ENCODE measurements at places on chromosomes 1 and 21. TPM values are rescaled to one million over a fixed set of nuclear protein-coding genes. Genes with fewer than 3 reads are reported as not detected.

- DNase-seq: no peak
These were observed 4.1 kb downstream of the KMO start for GRCh38 chr1:241536304-241536703.

- DNase-seq: no peak
These were observed 25.9 kb downstream of the RHBG start for GRCh38 chr1:156394835-156395461.

DNA sequence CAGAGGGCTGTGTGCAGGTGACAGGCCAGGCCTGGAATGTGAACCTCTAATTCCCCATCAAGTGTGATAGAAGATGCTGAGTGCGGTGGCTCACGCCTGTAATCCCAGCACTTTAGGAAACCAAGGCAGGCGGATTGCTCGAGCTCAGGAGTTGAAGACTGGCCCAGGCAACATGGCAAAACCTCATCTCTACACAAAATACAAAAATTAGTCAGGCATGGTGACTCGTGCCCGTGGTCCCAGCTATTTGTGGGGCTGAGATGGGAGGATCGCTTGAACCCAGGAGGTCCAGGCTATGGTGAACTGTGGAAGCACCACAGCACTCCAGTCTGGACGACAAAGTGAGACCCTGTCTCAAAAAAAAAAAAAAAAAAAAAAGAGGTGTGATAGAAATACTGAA, 40.1 kb upstream of the PUM1 start:
- DNase-seq: no peak

DNA sequence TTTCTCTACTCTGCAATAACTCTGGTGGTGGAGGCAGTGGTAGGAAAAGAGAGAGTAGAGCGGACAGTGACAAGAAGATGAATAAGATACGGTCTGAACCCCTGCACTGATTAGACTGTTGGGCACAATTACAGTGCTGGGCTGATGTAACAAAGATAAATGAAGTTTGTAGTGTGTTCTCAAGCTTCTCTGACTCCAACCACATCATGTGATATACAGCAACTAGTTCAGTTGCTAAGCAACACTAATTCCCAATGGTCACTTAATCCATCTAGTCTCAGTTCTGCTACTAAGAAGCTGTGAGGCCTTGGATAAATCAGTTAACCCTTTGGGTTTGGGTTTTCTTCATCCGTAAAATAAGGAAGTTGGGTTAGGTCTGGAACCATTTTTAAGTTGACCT, 17.3 kb downstream of the DDR2 start:
- no peak for DNase-seq

DNA sequence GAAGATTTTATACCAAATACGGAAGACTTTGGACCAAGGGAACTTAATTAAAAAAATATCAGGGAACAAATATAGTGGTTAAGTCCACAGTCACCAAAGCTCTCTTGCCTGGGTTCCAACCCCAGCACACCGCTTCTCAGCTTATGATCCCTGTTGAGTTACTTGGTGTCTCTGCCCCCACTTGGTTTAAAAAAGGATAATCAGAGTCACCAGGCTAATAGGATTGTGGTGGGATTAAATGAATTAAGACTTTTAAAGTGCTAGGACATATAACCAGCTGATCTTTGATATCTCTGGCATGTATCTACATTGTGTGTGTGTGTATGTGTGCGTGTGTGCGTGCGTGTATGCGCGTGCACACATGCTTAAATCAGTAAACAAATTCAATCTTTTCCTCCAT, 474.7 kb upstream of the DAB1 start:
- no peak for DNase-seq

DNA sequence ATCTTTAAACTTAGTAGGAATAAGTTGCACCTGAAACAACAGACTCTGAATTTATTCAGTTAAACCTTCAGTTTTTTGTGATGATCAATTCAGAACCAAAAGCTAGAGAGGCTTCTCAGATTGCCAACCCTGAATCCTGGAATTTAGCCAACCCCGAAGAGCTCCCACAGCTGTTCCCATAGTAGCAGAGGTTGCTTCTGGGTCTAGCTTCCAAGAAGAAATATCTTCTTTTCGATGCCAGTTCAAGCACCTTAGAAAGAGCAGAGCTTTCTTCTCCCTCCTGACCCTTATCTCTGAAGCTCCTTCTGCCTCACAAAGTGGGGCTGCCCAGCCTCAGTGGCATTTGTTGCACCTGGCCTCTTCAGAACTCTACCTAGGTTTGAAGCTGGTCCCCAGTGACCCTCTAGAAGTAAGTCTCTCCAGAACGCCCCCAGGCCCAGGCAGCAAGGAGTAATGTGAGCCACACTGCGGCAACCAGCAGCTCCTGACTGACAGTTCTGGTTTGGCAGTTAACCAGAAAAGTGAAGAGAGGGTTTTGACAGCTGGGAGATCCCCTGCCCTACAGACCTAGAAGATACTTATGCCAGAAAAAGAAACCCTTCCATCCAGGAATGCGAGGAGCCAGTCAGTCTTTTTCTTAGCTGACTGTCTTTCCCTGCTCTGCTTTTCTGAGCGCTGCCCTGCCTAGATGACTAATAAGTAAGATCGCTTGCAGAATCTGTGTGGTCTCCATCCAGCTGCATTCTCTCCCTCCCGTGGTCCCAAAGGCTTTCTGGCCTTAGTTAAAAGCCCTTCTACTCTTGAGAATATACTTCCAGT, 165.9 kb downstream of the ADGRL4 start:
- peak; percentile 30 for DNase-seq

DNA sequence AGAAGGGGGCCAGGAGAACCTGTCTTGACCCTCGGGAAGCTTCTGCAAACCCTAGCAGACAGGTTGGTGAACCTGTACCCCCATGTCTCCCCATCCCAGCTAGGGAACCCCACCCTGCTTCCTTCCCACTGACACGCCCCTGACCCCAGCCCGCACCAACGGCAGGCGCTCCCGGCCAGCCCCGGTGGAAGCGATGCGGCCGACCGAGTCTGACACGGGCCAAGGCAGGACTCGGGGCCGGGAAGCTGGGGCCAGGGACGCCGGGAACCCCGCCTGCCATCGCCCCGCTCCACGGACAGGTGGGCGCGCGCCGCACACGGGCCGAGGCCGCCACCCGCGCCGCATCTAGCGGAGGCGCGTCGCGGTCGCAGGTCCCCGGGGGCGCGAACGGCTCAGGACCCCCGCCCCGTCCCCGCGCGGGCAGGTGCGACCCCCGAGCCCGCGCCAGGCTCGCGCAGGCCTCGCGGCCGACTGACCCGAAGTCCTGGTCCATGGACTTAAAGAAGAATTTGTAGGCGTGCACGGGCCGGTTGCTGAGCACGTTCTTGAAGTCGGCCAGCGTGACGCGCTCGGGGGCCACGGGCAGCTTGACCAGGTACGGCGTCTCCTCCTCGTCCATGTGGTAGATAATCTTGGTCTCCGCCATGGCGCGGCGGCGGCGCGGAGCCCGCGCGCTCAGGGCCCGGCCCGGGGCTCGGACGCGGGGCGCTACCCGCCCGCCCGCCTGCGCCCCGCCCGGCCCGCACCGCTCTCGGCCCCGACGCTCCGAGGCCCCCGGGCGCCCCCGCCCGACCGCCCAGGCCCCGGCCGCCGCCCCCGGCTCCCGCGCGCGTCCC, 580 bp downstream of the DVL1 start:
- no peak for DNase-seq

DNA sequence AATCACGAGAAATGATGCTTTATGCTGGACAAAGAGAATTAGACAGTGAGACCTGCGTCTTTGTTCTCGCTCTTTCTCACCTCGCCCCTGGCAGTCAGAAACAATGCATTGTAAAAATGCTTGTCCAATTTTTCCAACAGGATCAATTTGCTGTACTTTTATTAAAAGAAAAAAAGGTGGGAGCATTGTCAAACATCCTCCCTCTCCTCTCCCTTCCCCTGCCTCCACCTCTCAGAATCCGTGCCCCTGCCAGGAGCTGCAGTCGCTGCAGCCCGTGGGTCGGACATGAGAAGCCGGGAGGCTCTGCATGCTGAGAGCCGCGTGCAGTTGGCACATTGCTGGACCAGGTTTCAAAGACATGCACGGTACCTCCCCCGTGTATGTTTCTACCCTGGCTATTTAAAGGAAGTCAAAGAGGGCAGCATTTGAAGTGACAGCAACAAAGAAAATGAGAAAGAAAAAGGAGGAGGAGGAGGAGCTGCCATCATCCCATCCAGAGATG, 161.0 kb upstream of the KAZN start:
- DNase-seq: no peak

The CYP2J2 gene
- total RNA-seq: not detected

- no peak for DNase-seq
These were observed 118.9 kb upstream of the ZC3H11B start for GRCh38 chr1:219731771-219732170.

The OR2T29 gene
- total RNA-seq: not detected

- no peak for DNase-seq
These were observed 262.8 kb downstream of the RWDD3 start for GRCh38 chr1:95496773-95497172.

The ZNF683 gene
- total RNA-seq: not detected

The CCDC181 gene
- total RNA-seq: not detected

GRCh38 chr1:108108119-108108518, 92.0 kb downstream of the SLC25A24 start:
- DNase-seq: no peak

The RCSD1 gene
- total RNA-seq: not detected

DNA sequence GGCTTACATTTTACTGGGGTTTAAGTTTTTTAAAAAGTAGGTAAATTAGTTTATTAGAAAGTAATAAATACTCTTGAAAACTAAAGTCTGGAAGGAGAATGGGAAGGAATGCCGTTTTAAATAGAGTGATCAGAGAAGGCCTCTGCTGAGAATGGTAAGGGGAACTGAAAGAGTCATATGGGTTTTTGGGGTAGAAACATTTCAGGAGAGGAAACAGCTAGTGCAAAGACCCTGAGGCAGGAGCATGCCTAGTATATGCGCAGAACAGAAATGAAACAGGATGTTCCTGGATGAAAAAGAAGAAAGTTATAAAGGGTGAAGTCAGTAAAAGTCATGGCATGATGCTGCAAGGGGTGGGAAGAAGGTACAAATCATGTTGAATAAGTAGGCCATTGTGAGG, 38.9 kb downstream of the ZC3H11B start:
- DNase-seq: no peak

The PRELP gene
- total RNA-seq: not detected

The FBXO44 gene
- 23.1 TPM for total RNA-seq

- peak; percentile 26 for DNase-seq
These were observed 42.8 kb upstream of the PPP2R5A start for GRCh38 chr1:212242288-212242984.

The CFAP107 gene
- not detected for total RNA-seq

DNA sequence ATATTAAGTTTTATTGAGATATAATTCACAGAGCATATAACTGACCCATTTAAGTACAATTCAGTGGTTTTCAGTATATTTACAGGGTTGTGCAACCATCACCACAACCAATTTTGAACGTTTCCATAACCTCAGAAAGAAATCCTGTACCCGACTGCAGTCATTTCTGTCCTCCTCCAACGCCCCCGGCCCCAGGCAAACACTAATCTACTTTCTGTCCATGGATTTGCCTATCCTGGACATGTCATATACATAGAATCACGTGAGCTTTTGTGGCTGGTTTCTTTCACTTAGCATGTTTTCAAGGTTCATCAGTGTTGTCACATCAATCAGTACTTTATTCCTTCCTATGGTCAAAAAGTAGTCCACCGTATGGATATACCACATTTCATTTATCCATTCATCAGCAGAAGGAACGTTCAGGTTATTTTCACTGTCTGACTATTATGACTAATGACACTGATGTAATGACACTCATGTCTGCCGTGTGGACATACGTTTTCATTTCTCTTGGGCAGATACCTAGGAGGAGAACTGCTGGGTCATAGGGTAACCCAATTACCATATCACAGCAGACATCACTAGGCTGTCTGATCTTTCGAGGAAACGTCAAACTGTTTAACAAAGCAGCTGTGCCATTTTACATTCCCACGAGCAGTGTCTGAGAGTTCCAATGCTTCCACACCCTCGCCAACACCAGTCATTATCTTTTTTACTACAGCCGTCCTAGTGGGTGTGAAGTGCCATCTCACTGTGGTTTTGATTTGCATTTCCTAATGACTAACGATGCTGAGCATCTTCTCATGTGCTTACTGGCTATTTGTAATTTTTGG, 30.8 kb downstream of the MRPL37 start:
- no peak for DNase-seq

- no peak for DNase-seq
These were observed 5.4 kb downstream of the GJA8 start for GRCh38 chr1:147907786-147908509.

- no peak for DNase-seq
These were observed 4.2 kb downstream of the GCLM start for GRCh38 chr1:93905051-93905450.

The CELA2B gene
- not detected for total RNA-seq

DNA sequence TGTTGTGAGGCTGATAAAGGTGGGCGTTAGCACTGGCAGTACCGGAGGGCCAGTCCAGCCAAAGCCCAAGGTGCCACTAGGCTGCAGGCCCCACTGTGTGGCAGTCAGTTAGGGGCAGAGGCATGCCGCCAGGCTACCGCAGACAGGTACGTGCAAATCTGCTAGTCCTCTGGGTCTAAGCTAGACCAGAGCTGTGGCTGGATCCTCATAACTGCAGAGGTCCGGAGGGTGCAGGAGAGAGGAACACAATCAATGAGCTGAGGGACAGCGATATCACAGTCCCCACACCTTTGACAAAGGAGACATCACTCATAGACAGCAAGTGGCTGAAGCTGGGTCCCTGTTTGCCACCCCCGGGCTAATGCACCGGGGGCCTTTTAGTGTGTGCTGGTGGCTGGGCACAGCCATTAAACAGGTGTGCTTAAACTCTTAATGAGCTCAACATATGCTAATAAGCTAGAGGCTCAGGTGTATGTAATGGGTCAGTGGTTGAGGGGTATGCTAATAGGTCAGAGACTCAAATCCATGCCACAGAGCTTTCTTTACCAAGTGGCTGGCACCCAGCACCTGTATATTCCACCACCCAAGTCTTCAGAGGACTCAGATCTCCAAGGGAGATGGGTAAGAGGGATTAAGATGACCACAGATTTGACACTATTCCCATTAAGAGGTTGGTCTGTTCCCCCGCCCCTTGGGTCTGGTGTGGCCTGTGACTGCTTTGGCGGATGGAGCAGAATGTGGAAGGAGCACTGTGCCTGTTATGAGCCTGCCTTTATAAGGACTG, 82.0 kb downstream of the GLIS1 start:
- no peak for DNase-seq

DNA sequence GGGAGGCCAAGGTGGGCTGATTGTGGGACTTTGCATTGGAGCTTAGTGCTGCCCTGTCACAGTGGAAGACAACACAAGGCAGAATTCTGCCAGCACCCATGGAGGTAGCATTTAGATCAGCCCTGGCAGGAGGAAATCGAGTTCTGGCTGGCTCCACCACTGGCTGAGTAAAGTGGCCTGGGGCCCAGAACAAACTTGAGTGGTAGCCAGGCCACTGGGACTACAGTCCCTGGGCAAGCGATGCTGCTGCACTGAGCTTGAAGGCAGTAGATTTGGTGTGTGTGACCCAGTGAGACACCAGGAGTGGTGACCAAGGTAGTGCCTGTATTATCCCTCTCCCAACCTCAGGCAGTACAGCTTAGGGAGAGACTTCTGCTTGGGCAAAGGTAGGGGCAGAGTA, 22.5 kb upstream of the UHMK1 start:
- DNase-seq: peak; percentile 79
